Ovary (tissue), 10 donors: ENCODE measurements at places on chromosomes 2 and 18. TPM values are rescaled to one million over a fixed set of nuclear protein-coding genes. Genes with fewer than 3 reads are reported as not detected.

- H3K4me3 ChIP-seq, result no peak overlapping the region
- no peak for DNase-seq
- H3K27ac ChIP-seq, result peak overlapping the region; percentile 42
- no peaks in the 10 kb centered on the region for H3K36me3 ChIP-seq
Observed at GRCh38 chr2:110101901-110102803, 13.5 kb downstream of the MALL start.

DNA sequence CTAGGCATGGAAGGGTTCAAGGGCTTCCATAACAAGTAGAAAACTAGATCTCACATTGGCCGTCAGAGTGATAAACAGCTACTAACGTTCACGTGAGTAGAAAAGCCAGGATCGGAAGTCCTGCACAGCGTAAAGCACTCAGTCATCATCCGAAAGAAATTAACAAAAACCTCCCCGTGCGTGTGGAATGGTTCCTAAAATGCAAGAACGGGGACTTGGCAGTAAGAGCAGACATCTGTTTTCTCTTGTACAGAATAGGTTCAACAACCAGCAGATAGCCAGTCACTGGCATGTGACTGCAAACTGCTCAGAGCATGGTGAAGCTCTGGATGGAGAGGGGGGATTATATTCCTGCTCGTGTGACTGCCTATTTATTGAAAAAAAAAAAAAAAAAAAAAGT lies 106.9 kb upstream of the ITGB6 start:
- H3K27me3 ChIP-seq, result no peaks in the 10 kb centered on the region
- H3K4me3 ChIP-seq, result no peak overlapping the region
- H3K36me3 ChIP-seq, result no peaks in the 10 kb centered on the region
- H3K27ac ChIP-seq, result no peak overlapping the region
- H3K4me1 ChIP-seq, result peaks cover 7% of the 10 kb centered on the region

- H3K36me3 ChIP-seq, result no peaks in the 10 kb centered on the region
- H3K27me3 ChIP-seq, result no peaks in the 10 kb centered on the region
- H3K27ac ChIP-seq, result no peak overlapping the region
- no peak overlapping the region for H3K4me3 ChIP-seq
Observed at GRCh38 chr2:52294628-52295027, 1262.7 kb upstream of the NRXN1 start.

- no peak for DNase-seq
- H3K4me1 ChIP-seq, result no peaks in the 10 kb centered on the region
- no peak overlapping the region for H3K4me3 ChIP-seq
- H3K27ac ChIP-seq, result no peak overlapping the region
Observed at GRCh38 chr18:57959278-57959677, 84.7 kb upstream of the NEDD4L start.

GRCh38 chr18:415617-416612 lies 84.6 kb downstream of the COLEC12 start:
- H3K36me3 ChIP-seq, result no peaks in the 10 kb centered on the region
- no peaks in the 10 kb centered on the region for H3K4me1 ChIP-seq
- DNase-seq, result no peak
- H3K4me3 ChIP-seq, result no peak overlapping the region
- no peaks in the 10 kb centered on the region for H3K27me3 ChIP-seq
- H3K27ac ChIP-seq, result no peak overlapping the region

GRCh38 chr18:54206447-54206846 lies 18.0 kb downstream of the MBD2 start:
- no peak overlapping the region for H3K27ac ChIP-seq
- H3K4me3 ChIP-seq, result no peak overlapping the region
- H3K36me3 ChIP-seq, result no peaks in the 10 kb centered on the region

DNA sequence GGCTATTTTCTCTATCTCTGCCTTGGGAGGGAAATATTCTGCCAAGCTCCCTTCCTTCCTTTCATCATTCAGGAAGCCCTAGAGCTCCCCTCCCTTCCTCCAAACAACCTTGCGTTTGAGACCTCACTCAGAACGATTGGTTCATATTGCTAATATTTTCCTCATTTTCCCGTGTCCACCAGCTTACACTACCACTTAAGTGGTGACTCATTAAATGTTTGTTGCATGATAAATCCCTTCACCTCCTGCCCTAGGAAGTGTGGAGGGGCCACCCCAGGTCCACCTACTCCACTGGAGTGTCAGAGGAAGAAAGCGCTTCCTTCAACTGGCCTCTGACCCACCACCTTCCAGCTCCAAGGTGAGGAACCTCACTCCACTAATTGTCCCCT lies 2.3 kb upstream of the LPIN2 start:
- H3K4me1 ChIP-seq, result peaks cover 9% of the 10 kb centered on the region
- H3K27me3 ChIP-seq, result no peaks in the 10 kb centered on the region
- peak overlapping the region; percentile 62 for H3K27ac ChIP-seq
- no peak for DNase-seq

DNA sequence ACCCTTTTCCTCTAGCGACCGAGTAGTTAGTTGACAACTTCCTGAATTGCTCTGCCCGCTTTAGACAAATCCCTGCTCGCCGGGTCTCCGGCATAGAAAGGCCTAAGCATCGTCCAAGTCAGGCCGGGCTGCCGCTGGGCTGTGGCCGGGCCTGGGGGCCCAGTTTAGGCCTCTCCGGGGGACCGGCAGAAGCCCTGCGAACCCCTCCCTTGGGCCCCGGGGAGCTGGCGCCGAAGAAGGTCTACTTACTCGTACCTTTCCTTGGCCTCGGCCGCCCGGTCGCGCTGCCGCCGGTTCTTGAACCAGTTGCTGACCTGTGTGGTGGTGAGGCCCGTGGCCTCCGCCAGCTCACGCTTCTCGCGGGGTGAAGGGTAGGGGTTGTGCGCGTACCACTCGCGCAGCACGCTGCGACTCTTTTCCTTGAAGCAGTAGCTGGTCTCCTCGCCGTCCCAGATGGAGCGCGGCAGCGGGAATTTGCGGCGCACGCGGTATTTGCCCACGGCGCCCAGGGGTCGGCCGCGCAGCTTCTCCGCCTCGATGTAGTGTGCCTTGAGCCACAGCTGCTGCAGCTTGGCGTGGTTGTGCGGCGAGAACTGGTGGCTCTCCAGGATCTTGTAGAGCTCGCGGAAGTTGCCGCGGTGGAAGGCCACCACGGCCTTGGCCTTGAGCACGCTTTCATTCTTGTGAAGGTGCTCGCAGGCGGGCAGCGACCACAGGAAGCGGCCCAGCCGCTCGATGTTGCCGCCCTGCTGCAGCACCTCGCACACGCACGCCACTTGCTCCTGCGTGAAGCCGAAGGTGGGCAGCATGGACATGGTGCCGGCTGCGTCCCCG lies 739 bp downstream of the SIX2 start:
- no peak for DNase-seq
- H3K36me3 ChIP-seq, result no peaks in the 10 kb centered on the region
- H3K4me1 ChIP-seq, result peaks cover 9% of the 10 kb centered on the region
- H3K27me3 ChIP-seq, result peaks cover 3% of the 10 kb centered on the region
- peak overlapping the region; percentile 38 for H3K4me3 ChIP-seq

GRCh38 chr2:76713312-76713711 lies 808.9 kb downstream of the LRRTM4 start:
- H3K27ac ChIP-seq, result no peak overlapping the region
- H3K27me3 ChIP-seq, result no peaks in the 10 kb centered on the region
- H3K4me3 ChIP-seq, result no peak overlapping the region
- DNase-seq, result no peak
- no peaks in the 10 kb centered on the region for H3K4me1 ChIP-seq

DNA sequence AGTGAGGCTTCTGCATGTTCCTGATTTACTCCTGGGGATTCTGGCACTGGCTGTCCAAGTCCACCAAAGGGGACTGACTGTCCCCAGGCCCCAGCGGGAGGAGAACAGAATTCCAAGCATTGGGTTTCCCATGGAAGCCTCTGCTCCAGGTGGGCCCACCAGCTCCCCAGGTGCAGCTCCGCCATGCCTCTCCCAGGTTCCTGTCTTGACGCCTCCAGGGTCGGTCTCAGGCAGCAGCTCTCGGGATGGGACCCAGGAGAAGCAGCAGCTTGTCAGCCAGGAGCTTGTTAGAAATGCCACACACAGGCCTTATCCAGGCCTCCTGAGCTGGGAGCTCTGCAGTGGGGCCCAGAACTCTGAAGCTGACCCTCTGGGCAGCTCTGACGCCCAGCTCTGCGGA lies 47.9 kb downstream of the DCDC2C start:
- no peaks in the 10 kb centered on the region for H3K4me1 ChIP-seq
- no peak overlapping the region for H3K4me3 ChIP-seq
- H3K27me3 ChIP-seq, result no peaks in the 10 kb centered on the region
- H3K27ac ChIP-seq, result no peak overlapping the region

GRCh38 chr2:66683599-66683998 lies 248.7 kb downstream of the MEIS1 start:
- H3K4me3 ChIP-seq, result no peak overlapping the region
- H3K4me1 ChIP-seq, result no peaks in the 10 kb centered on the region
- no peak for DNase-seq
- no peaks in the 10 kb centered on the region for H3K36me3 ChIP-seq
- H3K27me3 ChIP-seq, result no peaks in the 10 kb centered on the region

- no peaks in the 10 kb centered on the region for H3K27me3 ChIP-seq
- H3K4me1 ChIP-seq, result no peaks in the 10 kb centered on the region
- H3K27ac ChIP-seq, result no peak overlapping the region
- H3K4me3 ChIP-seq, result no peak overlapping the region
Observed at GRCh38 chr2:222609381-222609780, 46.5 kb downstream of the FARSB start.

DNA sequence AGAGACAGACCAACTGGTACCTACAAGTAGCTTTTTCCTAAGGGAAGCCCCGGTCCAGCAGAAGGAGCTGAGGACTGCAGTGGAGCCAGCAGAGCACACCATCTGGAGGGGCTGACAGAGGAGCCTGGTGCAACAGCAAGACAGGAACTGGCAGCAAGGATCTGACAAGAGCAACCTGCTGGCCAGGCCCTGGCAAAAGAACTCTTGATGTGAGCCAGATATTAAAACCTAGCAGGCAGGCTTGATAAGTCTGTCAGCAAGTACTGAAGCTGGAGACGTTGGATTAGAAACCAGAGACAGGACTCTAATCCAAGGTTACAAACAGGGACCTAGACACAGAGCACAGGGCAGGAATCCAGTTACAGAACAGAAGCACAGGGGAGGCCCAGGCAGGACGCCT lies 260.7 kb upstream of the MGAT5 start:
- DNase-seq, result no peak
- H3K4me1 ChIP-seq, result no peaks in the 10 kb centered on the region
- H3K27me3 ChIP-seq, result no peaks in the 10 kb centered on the region
- H3K36me3 ChIP-seq, result no peaks in the 10 kb centered on the region
- no peak overlapping the region for H3K4me3 ChIP-seq

DNA sequence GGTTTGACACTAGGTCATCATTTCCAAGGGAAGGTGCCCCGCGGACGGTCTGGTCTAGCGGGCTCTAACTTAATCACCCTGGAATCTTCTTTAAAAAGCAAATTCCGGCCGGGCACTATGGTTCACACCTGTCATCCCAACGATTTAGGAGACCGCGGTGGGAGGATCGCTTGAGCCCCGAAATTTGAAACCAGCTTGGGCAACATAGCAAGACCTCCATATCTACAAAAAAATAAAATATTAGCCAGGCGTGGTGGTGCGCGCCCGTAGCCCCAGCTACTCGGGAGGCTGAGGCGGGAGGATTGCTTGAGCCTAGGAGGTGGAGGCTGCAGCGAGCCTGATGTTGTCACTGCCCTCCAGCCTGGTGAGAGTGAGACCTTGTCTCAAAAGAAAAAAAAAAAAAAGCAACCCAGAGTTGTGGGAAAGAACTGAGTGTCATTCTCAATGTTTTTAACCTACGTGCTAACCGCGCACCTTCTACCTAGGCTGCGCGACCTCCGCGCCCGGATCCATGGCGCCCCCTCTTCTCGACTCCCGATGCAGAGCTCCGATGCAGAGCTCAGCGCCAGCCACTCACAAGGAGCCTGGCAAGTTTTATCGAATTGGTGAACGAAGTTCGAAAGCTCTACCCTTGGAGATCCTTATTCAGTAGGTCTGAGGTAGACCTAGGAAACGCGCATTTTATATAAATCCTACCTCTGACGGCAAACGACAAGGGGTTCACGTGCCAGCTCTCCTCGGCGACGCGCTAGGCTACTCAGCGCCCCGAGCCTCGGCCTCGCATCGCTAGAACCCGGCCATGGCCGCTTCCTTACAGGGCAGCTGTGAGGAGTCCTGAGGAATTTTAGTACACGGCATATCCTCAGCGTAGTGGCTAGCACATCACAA lies 888 bp upstream of the TWSG1 start:
- no peaks in the 10 kb centered on the region for H3K36me3 ChIP-seq
- no peaks in the 10 kb centered on the region for H3K27me3 ChIP-seq
- H3K27ac ChIP-seq, result no peak overlapping the region
- peak overlapping the region; percentile 61 for H3K4me3 ChIP-seq

GRCh38 chr2:15766911-15767597 lies 173.3 kb upstream of the MYCN start:
- no peaks in the 10 kb centered on the region for H3K4me1 ChIP-seq
- no peak for DNase-seq
- H3K27me3 ChIP-seq, result no peaks in the 10 kb centered on the region

DNA sequence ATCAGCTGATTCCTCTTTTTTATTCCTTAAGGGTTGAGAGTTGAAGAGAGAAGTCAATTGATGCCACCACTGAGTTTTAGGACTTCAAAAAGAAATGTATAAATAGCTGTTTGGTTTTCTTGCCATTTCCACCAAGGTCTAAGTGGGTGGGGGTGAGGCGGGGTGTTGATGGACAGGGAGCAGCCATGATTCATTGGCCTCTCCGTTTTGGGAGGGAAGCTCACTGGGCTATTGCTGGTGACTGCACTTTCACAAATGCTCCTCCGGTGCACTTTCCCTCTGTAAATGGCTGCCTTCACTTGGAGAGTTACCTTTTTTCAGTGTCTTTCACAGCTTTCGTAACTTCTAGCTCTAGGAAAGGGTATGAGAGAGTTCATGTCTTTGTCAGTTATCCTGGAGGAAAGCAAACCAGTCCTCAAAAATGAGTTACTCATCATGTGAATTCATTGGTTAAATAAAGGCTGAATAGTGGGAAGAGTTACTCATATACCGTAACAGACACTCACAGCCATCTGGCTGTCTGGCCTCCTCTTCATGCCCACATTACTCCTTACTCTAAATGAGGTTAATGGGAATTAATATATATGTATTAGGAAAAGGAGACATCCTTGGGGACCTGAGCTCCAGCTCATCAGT lies 17.4 kb upstream of the CTAGE1 start:
- no peak for DNase-seq
- no peaks in the 10 kb centered on the region for H3K27me3 ChIP-seq
- no peak overlapping the region for H3K27ac ChIP-seq
- no peak overlapping the region for H3K4me3 ChIP-seq
- H3K36me3 ChIP-seq, result no peaks in the 10 kb centered on the region

DNA sequence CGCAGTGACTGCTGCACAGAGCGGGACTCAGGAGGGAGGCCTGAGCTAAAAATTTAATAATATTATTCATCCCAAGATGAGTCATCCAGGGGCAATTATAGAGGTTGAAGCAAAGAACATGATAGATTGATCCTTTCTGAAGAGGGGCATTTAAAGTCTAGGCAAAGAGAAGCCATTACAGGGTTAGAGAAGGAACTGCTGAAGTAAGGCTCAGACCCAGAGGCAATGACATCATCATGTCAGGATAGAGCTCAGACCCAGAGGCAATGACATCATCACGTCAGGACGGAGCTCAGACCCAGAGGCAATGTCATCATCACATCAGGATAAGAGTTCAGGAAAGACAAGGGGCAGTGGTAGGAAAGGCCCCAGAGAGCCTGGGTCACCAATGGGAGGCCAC lies 184.0 kb downstream of the TMEM18 start:
- no peak overlapping the region for H3K4me3 ChIP-seq
- H3K36me3 ChIP-seq, result no peaks in the 10 kb centered on the region
- H3K4me1 ChIP-seq, result no peaks in the 10 kb centered on the region
- H3K27ac ChIP-seq, result no peak overlapping the region

The DHRS9 gene
- 0.41 TPM for total RNA-seq

The MARCHF4 gene
- total RNA-seq, result not detected

The RBFA gene
- 24.2 TPM for total RNA-seq

The ERICH2 gene
- 1.5 TPM for total RNA-seq

The TTN gene
- total RNA-seq, result 0.56 TPM

The MPPE1 gene
- 28.6 TPM for total RNA-seq

The SLC19A3 gene
- total RNA-seq, result 2.8 TPM

The CAVIN2 gene
- total RNA-seq, result 42.6 TPM

The NAT8 gene
- total RNA-seq, result 1.1 TPM

The TBR1 gene
- not detected for total RNA-seq
